ENCODE measurements at places on chromosomes 4 and X. TPM values are rescaled to one million over a fixed set of nuclear protein-coding genes. Genes with fewer than 3 reads are reported as not detected.

DNA sequence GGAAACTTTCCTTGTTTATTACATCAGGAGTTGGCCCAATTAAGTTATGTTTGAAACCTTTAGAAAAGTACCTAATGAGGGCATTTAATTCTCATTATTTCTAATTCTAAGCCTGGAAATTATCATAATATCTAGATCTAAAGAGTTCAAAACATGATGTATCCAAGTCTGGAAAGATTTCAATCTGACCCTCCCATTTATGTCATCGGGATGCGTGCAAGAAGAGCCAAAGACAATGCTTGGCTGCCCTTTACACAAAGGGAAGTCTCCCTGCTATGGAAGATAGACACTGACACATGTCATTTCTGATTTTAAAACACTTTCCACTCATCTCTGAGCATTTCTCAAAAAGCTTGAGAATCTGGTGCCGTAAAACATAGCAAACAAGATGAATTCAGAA, 222.4 kb downstream of the ANTXR2 start:
- no peak overlapping the region for H3K27ac ChIP-seq
- no peaks in the 10 kb centered on the region for H3K36me3 ChIP-seq
- H3K4me3 ChIP-seq, result no peak overlapping the region
- H3K4me1 ChIP-seq, result no peaks in the 10 kb centered on the region
- no peaks in the 10 kb centered on the region for H3K27me3 ChIP-seq

DNA sequence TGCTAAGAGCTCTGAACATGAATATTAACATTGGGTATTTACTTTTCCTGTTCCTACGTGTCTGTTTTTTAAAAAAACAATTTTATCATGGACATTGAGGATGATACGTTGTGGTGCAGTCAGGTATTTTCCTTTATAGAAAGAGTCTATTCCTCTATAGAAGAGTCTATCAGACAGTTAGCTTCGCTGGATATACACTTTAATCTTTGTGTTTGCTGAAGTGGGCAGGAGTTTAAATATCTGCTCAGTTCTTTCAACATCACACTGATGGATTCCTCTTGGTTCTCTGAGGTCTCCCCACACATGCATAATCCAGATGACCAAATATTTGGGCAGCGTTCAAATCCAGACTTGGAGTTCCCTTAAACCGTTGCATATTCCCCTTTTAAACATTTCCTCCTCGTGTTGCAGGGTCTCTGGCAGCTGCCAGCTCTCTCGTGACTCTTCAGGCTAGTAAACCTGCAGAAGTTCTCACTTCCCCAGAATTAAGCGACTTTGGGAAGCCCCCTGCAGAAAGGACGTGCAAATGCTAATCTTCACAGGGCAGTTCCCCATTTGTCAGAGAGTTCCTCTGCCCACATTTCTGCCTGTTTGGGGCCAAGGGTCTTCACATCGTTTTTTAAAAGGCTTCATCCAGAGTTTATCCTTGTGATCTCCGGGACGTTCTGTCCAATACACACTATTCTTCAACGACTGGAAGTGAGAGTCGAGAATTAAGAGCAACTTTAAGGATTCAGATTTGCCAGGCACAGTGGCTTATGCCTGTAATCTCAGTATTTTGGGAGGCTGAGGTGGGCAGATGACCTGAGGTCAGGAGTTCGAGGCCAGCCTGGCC, 20.5 kb upstream of the DHRSX start:
- no peak for DNase-seq
- no peak overlapping the region for H3K4me3 ChIP-seq
- no peaks in the 10 kb centered on the region for H3K36me3 ChIP-seq
- H3K27me3 ChIP-seq, result no peaks in the 10 kb centered on the region

GRCh38 chrX:14124562-14124961, 94.9 kb upstream of the GEMIN8 start:
- H3K4me3 ChIP-seq, result no peak overlapping the region
- no peaks in the 10 kb centered on the region for H3K36me3 ChIP-seq
- DNase-seq, result no peak
- no peaks in the 10 kb centered on the region for H3K4me1 ChIP-seq
- no peak overlapping the region for H3K27ac ChIP-seq

- H3K4me3 ChIP-seq, result no peak overlapping the region
- peaks cover 12% of the 10 kb centered on the region for H3K4me1 ChIP-seq
- H3K27me3 ChIP-seq, result no peaks in the 10 kb centered on the region
- H3K27ac ChIP-seq, result no peak overlapping the region
- H3K36me3 ChIP-seq, result no peaks in the 10 kb centered on the region
- DNase-seq, result no peak
Measured at GRCh38 chr4:56803471-56803870, 18.0 kb downstream of the SPINK2 start.

- no peaks in the 10 kb centered on the region for H3K36me3 ChIP-seq
- no peak overlapping the region for H3K4me3 ChIP-seq
- no peak overlapping the region for H3K27ac ChIP-seq
- no peaks in the 10 kb centered on the region for H3K4me1 ChIP-seq
- DNase-seq, result no peak
Measured at GRCh38 chrX:64187762-64188150, 17.8 kb downstream of the AMER1 start.

GRCh38 chrX:106862972-106863688, 40.0 kb downstream of the RIPPLY1 start:
- no peaks in the 10 kb centered on the region for H3K27me3 ChIP-seq
- no peak overlapping the region for H3K4me3 ChIP-seq
- H3K36me3 ChIP-seq, result no peaks in the 10 kb centered on the region
- no peak overlapping the region for H3K27ac ChIP-seq

DNA sequence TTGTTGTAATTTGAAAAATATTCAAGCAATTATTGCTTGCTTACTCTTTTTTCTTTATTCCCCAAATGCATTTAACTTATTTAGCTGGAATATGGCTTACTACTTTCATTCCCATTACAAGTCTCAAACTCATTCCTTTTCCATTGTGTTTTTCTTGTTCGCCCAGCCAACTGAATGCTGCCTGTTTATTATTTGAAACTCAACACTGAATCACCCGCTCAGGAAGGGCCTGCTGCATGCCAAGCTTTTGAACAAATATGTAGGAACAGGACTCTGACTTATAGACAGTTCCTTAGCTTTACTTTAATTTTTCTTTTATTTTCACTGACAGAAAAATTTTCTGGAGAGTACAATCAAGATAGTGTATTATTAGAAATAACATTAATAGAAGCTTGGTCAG, 12.9 kb downstream of the PCDH18 start:
- no peak overlapping the region for H3K27ac ChIP-seq
- no peaks in the 10 kb centered on the region for H3K27me3 ChIP-seq
- no peaks in the 10 kb centered on the region for H3K36me3 ChIP-seq
- DNase-seq, result no peak
- H3K4me1 ChIP-seq, result no peaks in the 10 kb centered on the region

GRCh38 chr4:181793096-181793495, 450.1 kb upstream of the TENM3 start:
- H3K27me3 ChIP-seq, result no peaks in the 10 kb centered on the region
- no peak overlapping the region for H3K27ac ChIP-seq
- no peaks in the 10 kb centered on the region for H3K4me1 ChIP-seq
- H3K4me3 ChIP-seq, result no peak overlapping the region

GRCh38 chr4:80054375-80054774, 18.7 kb downstream of the ANTXR2 start:
- H3K27ac ChIP-seq, result no peak overlapping the region
- no peaks in the 10 kb centered on the region for H3K27me3 ChIP-seq
- H3K36me3 ChIP-seq, result no peaks in the 10 kb centered on the region
- DNase-seq, result no peak

DNA sequence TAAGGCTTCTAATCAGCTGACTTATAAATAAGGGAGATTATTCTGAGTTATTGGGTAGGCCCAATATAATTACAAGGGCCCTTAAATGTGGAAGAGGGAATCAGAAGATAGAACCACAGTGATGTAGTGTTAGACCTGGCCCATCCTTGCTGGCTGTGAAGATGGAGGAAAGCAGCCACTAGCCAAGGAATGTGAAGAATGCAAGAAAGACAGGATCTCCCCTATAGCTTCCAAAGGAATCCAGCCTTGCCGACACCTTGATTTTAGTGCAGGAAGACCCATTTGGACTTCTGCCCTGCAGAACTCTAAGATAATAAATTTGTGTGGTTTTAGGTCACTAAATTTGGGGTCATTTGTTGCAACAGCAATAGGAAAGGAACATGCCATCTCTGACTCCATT, 150.6 kb downstream of the SPATA18 start:
- no peaks in the 10 kb centered on the region for H3K4me1 ChIP-seq
- no peak for DNase-seq
- no peak overlapping the region for H3K4me3 ChIP-seq
- no peak overlapping the region for H3K27ac ChIP-seq

- H3K27me3 ChIP-seq, result no peaks in the 10 kb centered on the region
- H3K4me1 ChIP-seq, result peaks cover 11% of the 10 kb centered on the region
Measured at GRCh38 chr4:139903845-139904244, 238.2 kb downstream of the MGST2 start.

GRCh38 chrX:54807524-54808108, at the start of gene MAGED2:
TSS of gene MAGED2 (plus strand) at chrX:54807745. CDS start at chrX:54809332, 1,587 bp downstream.
- no peaks in the 10 kb centered on the region for H3K27me3 ChIP-seq
- H3K4me3 ChIP-seq, result peak within 1 kb of the TSS; percentile 66
- H3K36me3 ChIP-seq, result no peaks in the 10 kb centered on the region
- peak within 1 kb of the TSS; percentile 92 for H3K27ac ChIP-seq
- H3K4me1 ChIP-seq, result peaks cover 7% of the 10 kb centered on the region
- DNase-seq, result peak; percentile 39

DNA sequence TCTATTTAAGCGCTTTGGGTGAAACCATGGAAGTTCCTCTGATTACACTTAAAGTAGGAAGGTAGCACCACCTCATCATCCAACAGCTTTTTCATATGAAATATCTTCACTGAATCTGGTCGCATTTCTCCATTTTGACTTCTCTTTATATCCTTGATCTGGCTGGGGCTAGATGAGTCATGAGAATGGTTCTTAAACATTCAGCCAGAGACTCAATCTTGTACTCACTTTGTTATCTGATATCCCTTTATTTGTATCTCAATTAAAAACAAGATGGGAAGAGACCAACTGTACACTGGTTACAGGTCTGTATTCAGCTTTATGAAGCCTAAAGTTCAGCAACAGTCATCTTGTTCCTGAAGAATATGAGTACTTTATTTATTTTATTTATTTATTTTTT, 84.9 kb downstream of the CBLL2 start:
- no peak for DNase-seq
- no peaks in the 10 kb centered on the region for H3K36me3 ChIP-seq
- H3K4me1 ChIP-seq, result no peaks in the 10 kb centered on the region
- no peak overlapping the region for H3K27ac ChIP-seq
- H3K4me3 ChIP-seq, result no peak overlapping the region
- no peaks in the 10 kb centered on the region for H3K27me3 ChIP-seq

DNA sequence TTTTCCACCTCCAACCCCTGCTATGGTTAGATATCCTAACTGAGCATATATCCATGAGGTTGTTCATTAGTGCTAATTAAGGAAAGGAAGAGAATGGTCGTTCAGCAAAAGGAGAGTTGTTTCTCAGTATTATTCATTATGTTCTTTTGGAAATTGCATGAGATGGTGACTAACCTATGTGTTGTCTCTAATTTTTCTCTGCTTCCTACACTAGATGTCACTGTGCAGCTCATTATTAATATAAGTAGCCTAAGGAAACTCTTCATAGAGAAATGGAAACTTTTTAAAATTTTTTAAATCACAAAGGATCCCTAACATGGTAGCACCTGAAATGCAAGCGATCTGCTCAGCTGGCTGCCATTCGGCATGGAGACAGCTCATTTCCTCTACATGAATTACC, 67.7 kb upstream of the FAM9A start:
- no peaks in the 10 kb centered on the region for H3K4me1 ChIP-seq
- no peak overlapping the region for H3K27ac ChIP-seq
- no peaks in the 10 kb centered on the region for H3K27me3 ChIP-seq
- no peaks in the 10 kb centered on the region for H3K36me3 ChIP-seq

GRCh38 chr4:26126143-26126718, 194.6 kb upstream of the RBPJ start:
- H3K4me3 ChIP-seq, result no peak overlapping the region
- H3K36me3 ChIP-seq, result no peaks in the 10 kb centered on the region
- no peak overlapping the region for H3K27ac ChIP-seq
- no peak for DNase-seq
- no peaks in the 10 kb centered on the region for H3K4me1 ChIP-seq

DNA sequence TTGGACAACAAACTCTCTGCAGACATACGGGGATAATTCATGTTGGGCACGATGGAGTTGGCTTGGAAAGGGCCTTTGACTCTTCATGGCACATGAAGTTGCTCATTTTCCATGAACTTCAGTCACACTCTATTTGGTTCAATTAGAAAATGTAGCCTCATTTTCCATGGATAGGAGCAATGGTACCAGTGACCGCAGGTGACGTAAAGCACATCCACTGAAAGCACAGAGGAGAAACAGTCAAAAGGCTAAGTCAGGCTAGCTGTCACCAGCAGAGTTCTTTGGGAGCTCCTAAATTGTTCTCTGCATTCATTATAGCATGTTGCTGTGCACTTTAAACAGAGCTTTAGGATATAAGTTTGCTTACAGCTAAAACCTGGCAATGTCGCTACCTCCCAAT, 39.9 kb upstream of the MAP3K15 start:
- no peaks in the 10 kb centered on the region for H3K27me3 ChIP-seq
- H3K36me3 ChIP-seq, result no peaks in the 10 kb centered on the region
- H3K4me1 ChIP-seq, result no peaks in the 10 kb centered on the region
- no peak overlapping the region for H3K4me3 ChIP-seq
- H3K27ac ChIP-seq, result no peak overlapping the region

GRCh38 chr4:74433043-74433442, 11.9 kb upstream of the AREG start:
- H3K4me3 ChIP-seq, result no peak overlapping the region
- no peak for DNase-seq
- H3K4me1 ChIP-seq, result no peaks in the 10 kb centered on the region

- no peaks in the 10 kb centered on the region for H3K27me3 ChIP-seq
- no peak for DNase-seq
- no peak overlapping the region for H3K27ac ChIP-seq
- H3K4me3 ChIP-seq, result no peak overlapping the region
Measured at GRCh38 chr4:122662701-122663100, 41.8 kb upstream of the IL21 start.

PAGE4 gene
- polyA plus RNA-seq, result 31.7 TPM

XK gene
- 2.6 TPM for polyA plus RNA-seq

FAM47E gene
- polyA plus RNA-seq, result 22.8 TPM

FGF16 gene
- polyA plus RNA-seq, result 0.18 TPM

KCTD8 gene
- polyA plus RNA-seq, result 1.5 TPM

RS1 gene
- not detected for polyA plus RNA-seq

GLRA3 gene
- polyA plus RNA-seq, result 1.3 TPM

ALPK1 gene
- polyA plus RNA-seq, result 5.2 TPM

MAB21L2 gene
- polyA plus RNA-seq, result not detected

PRDM5 gene
- polyA plus RNA-seq, result 8.2 TPM

NLGN3 gene
- polyA plus RNA-seq, result 8.2 TPM

ANXA3 gene
- 6.4 TPM for polyA plus RNA-seq

Measured in testis (tissue), 5 donors.